ENCODE measurements at places on chromosomes 12 and 14. TPM values are rescaled to one million over a fixed set of nuclear protein-coding genes. Genes with fewer than 3 reads are reported as not detected.

The SDSL gene
- 3.1 TPM for total RNA-seq

The KTN1 gene
- total RNA-seq: 136 TPM

DNA sequence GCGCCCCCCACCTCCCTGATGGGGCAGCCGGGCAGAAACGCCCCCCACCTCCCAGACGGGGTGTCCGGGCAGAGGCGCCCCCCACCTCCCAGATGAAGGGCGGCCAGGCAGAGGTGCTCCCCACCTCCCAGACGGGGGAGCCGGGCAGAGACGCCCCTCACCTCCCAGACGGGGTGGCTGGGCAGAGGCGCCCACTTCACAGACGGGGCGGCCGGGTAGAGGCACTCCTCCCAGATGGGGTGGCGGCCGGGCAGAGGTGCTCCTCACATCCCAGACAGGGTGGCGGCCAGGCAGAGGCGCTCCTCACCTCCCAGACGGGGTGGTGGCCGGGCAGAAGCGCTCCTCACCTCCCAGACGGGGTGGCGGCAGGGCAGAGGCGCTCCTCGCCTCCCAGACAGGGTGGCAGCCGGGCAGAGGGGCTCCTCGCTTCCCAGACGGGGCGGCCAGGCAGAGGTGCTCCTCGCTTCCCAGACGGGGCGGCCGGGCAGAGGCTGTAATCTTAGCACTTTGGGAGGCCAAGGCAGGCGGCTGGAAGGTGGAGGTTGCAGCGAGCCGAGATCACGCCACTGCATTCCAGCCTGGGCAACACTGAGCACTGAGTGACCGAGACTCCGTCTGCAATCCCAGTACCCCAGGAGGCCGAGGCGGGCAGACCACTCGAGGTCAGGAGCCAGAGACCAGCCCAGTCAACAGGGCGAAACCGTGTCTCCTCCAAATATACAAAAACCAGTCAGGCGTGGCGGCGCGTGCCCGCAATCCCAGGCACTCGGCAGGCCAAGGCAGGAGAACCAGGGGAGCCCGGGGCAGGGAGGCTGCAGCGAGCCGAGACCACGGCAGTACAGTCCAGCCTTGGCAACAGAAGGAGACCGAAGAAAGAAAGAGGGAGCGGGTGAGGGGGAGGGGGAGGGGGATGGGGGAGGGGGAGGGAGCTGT is 12.9 kb upstream of the PXN start:
- H3K4me3 ChIP-seq: no peak overlapping the region
- no peaks in the 10 kb centered on the region for H3K4me1 ChIP-seq
- H3K36me3 ChIP-seq: no peaks in the 10 kb centered on the region
- H3K27me3 ChIP-seq: no peaks in the 10 kb centered on the region
- peak; percentile 0 for DNase-seq

DNA sequence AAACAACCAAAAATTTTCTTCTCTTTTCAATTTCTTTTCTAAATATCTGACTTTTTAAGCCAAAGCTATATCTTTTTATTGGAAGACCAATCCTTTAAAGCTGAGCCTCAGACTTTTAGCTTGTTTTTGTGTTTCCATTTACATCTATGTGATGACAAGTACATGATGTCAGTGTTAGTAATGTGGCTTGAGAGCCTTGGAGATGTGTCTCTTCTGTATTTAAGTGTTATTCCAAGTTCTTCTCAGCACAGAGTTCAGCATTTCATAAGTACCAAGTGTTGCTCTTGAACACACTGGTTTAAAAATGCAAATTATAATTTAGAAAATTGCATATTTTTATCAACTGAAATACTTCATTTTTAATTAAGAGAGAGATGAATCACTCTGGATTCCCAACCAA is 948.9 kb upstream of the FLRT2 start:
- DNase-seq: no peak
- H3K27me3 ChIP-seq: no peaks in the 10 kb centered on the region
- H3K4me3 ChIP-seq: no peak overlapping the region
- H3K36me3 ChIP-seq: no peaks in the 10 kb centered on the region
- no peak overlapping the region for H3K27ac ChIP-seq
- no peaks in the 10 kb centered on the region for H3K4me1 ChIP-seq

DNA sequence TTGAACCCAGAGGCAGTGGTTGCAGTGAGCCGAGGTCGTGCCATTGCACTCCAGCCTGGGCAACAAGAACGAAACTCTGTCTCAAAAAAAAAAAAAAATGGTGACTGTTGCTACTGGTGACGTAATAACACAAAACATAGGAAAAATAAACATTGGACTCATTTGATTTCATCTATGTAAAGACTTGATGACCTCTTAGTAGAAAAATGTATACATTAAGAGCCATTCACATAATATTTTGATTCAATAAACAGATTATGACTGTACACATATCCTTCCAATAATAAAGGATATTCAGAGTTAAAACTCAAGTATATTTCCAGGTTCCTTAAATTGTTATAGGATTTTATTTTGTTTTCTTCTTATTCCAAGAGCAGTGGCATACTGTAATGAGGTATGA is 65.7 kb upstream of the AEBP2 start:
- no peak overlapping the region for H3K27ac ChIP-seq
- no peaks in the 10 kb centered on the region for H3K4me1 ChIP-seq
- no peaks in the 10 kb centered on the region for H3K27me3 ChIP-seq
- no peak for DNase-seq
- peaks cover 7% of the 10 kb centered on the region for H3K36me3 ChIP-seq
- no peak overlapping the region for H3K4me3 ChIP-seq

The CCDC175 gene
- 0.24 TPM for total RNA-seq

GRCh38 chr12:3106579-3106978 is 29.4 kb downstream of the TSPAN9 start:
- no peaks in the 10 kb centered on the region for H3K27me3 ChIP-seq
- no peaks in the 10 kb centered on the region for H3K36me3 ChIP-seq
- H3K27ac ChIP-seq: no peak overlapping the region
- H3K4me1 ChIP-seq: peaks cover 29% of the 10 kb centered on the region
- no peak for DNase-seq
- no peak overlapping the region for H3K4me3 ChIP-seq

The SYNDIG1L gene
- total RNA-seq: 0.40 TPM

DNA sequence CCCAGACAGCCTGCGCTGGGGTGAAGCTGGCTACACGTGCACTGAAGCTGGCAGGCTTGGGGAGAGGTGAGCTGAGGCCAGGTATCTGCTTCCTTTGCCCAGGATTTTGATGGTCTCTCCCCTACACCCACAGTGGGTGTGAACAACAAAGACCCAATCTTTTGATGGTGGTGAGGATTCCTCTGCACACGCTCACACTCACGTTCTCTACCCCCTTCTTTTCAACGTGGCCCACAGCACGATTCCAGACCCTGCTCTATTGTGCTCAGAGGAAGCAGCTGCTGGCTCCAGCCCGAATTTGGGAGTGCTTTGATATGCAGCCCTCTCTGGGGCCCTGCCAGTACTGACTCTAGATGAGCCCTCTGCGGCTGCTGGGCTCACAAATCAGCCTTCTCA is 4.9 kb downstream of the CD9 start:
- peaks cover 30% of the 10 kb centered on the region for H3K4me1 ChIP-seq
- H3K4me3 ChIP-seq: no peak overlapping the region
- DNase-seq: peak; percentile 72
- no peak overlapping the region for H3K27ac ChIP-seq
- no peaks in the 10 kb centered on the region for H3K36me3 ChIP-seq

- no peak overlapping the region for H3K4me3 ChIP-seq
- H3K4me1 ChIP-seq: peaks cover 13% of the 10 kb centered on the region
- no peaks in the 10 kb centered on the region for H3K27me3 ChIP-seq
- no peak for DNase-seq
Measured at GRCh38 chr14:52000696-52001095, 11.3 kb downstream of the RTRAF start.

The DTX3 gene
- 67.9 TPM for total RNA-seq

- no peak overlapping the region for H3K27ac ChIP-seq
- H3K36me3 ChIP-seq: no peaks in the 10 kb centered on the region
- DNase-seq: no peak
- H3K27me3 ChIP-seq: no peaks in the 10 kb centered on the region
- H3K4me1 ChIP-seq: peaks cover 10% of the 10 kb centered on the region
Measured at GRCh38 chr12:117064596-117064995, 34.6 kb downstream of the TESC start.

GRCh38 chr14:65077318-65077717 is 25.0 kb downstream of the MAX start:
- no peak overlapping the region for H3K4me3 ChIP-seq
- no peaks in the 10 kb centered on the region for H3K4me1 ChIP-seq
- no peaks in the 10 kb centered on the region for H3K36me3 ChIP-seq
- no peaks in the 10 kb centered on the region for H3K27me3 ChIP-seq
- DNase-seq: no peak

GRCh38 chr14:103732868-103733620 is 17.4 kb downstream of the ZFYVE21 start:
- no peaks in the 10 kb centered on the region for H3K27me3 ChIP-seq
- H3K36me3 ChIP-seq: no peaks in the 10 kb centered on the region
- DNase-seq: no peak
- H3K4me1 ChIP-seq: no peaks in the 10 kb centered on the region

- no peak overlapping the region for H3K27ac ChIP-seq
- no peaks in the 10 kb centered on the region for H3K36me3 ChIP-seq
- H3K4me1 ChIP-seq: peaks cover 8% of the 10 kb centered on the region
- DNase-seq: peak; percentile 3
Measured at GRCh38 chr12:43884683-43885410, 49.0 kb downstream of the TMEM117 start.

The NUP107 gene
- total RNA-seq: 231 TPM

- no peak for DNase-seq
- peaks cover 69% of the 10 kb centered on the region for H3K4me1 ChIP-seq
- H3K27me3 ChIP-seq: no peaks in the 10 kb centered on the region
- H3K27ac ChIP-seq: peak overlapping the region; percentile 54
Measured at GRCh38 chr14:69696204-69696527, 70.8 kb upstream of the SRSF5 start.

- peaks cover 11% of the 10 kb centered on the region for H3K4me1 ChIP-seq
- H3K27me3 ChIP-seq: no peaks in the 10 kb centered on the region
- no peak for DNase-seq
Measured at GRCh38 chr12:95187865-95188415, 29.3 kb downstream of the FGD6 start.

DNA sequence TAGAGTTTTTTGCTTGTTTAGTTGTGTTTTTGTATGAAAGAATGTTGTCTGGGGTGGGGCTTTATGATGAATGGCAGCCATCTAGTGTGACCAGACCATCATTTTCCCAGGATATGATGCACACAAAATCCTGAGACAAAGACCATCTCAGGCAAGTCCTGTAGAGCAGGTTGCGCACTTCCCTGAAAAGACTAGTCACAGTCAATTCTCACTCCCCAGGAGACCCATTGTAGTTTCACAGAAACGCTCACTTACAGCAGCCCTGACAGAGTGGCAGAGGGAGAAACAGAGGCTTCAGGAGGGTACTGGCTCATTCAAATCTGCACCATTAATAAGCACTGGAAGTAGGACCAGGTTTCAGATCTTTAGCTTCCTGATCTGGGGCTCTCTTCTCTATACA is 183.2 kb downstream of the TMEM117 start:
- H3K27ac ChIP-seq: no peak overlapping the region
- peaks cover 29% of the 10 kb centered on the region for H3K4me1 ChIP-seq
- no peaks in the 10 kb centered on the region for H3K27me3 ChIP-seq
- no peaks in the 10 kb centered on the region for H3K36me3 ChIP-seq
- DNase-seq: peak; percentile 58
- no peak overlapping the region for H3K4me3 ChIP-seq

DNA sequence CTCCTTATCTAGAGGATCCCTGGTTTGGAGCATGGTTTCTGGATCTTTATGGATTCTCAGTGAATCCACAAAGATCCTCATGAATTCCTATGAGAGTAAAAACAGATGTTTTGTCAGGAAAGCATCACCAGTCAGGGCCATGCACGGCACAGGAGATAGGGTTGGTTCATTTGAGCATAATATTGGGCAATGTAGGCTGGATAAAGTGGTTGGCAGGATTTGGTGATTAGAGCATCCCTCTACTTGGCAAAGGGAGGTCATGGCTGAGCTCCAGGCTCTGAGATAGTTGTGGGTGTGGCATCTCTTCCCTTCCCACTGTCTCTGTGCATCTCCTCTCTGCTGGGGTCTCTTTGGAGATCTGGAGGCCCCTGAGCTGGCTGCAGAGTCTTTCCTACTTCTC is 149.8 kb downstream of the DACT1 start:
- H3K27me3 ChIP-seq: no peaks in the 10 kb centered on the region
- DNase-seq: no peak
- H3K36me3 ChIP-seq: no peaks in the 10 kb centered on the region
- no peak overlapping the region for H3K27ac ChIP-seq
- H3K4me3 ChIP-seq: no peak overlapping the region

The GPR132 gene
- total RNA-seq: 0.22 TPM

DNA sequence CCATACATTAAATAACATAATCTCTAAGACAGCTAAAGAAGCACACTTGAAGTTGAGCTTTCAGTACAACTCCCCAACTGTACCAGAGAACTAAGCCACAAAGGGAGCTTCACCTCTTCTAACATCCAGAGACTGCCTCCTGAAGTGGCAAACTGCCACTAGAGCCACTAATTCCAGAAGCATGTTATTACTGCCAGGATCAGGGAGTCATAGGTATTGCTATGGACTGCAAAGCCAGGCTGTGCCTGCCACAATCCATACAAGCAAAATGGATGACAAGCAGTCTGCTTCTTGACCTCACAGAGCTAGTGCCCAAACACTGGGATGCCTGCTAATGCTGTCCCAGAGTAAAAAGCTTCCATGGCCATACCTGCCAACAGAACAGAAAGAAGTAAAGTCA is 160.1 kb downstream of the STXBP6 start:
- H3K27me3 ChIP-seq: no peaks in the 10 kb centered on the region
- peaks cover under 1% of the 10 kb centered on the region for H3K4me1 ChIP-seq
- H3K36me3 ChIP-seq: no peaks in the 10 kb centered on the region
- DNase-seq: no peak

GRCh38 chr12:45803111-45803510 is 73.6 kb downstream of the ARID2 start:
- no peak overlapping the region for H3K4me3 ChIP-seq
- peaks cover 9% of the 10 kb centered on the region for H3K36me3 ChIP-seq
- H3K4me1 ChIP-seq: no peaks in the 10 kb centered on the region
- H3K27me3 ChIP-seq: no peaks in the 10 kb centered on the region
- no peak for DNase-seq

The ACVRL1 gene
- total RNA-seq: 2.0 TPM

The FOXM1 gene
- total RNA-seq: 38.2 TPM

DNA sequence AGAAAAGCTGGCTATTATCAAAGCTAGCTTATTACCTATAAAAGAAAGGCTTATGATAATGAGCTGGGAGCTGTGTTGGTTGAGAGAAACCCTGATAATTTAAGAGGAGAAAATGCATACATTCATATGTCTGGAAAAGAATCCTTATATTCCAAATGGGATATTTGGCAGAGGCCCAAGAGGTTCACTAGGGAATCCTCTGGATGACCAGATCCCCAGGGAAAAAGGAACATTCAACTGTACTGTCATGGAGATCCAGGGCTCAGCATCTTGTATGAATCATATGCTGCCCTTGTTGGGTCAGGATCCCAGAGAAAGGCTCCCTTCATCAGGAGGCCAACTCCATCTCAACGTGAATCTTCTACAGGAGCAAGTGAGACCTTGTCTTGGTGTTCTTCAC is 16.6 kb upstream of the FBXO34 start:
- DNase-seq: no peak
- no peaks in the 10 kb centered on the region for H3K36me3 ChIP-seq
- H3K27me3 ChIP-seq: no peaks in the 10 kb centered on the region
- no peak overlapping the region for H3K27ac ChIP-seq

GRCh38 chr12:2290516-2291065 is 237.8 kb downstream of the CACNA1C start:
- H3K4me1 ChIP-seq: no peaks in the 10 kb centered on the region
- DNase-seq: no peak
- H3K27ac ChIP-seq: no peak overlapping the region

All from neural progenitor cell (in vitro differentiated cells).